Psoas muscle (tissue), 8 donors: ENCODE measurements at places on chromosomes 4 and X.
A peak's percentile ranks its signal among the peaks of the same experiment; 100 is the strongest.

GRCh38 chr4:100875296-100876068, 357.7 kb upstream of the EMCN start:
- H3K4me1 ChIP-seq = no peaks in the 10 kb centered on the region
- no peak for DNase-seq
- no peaks in the 10 kb centered on the region for H3K36me3 ChIP-seq
- no peak overlapping the region for H3K27ac ChIP-seq

GRCh38 chr4:113591982-113592381, 169.6 kb downstream of the CAMK2D start:
- DNase-seq = no peak
- peaks cover 39% of the 10 kb centered on the region for H3K4me1 ChIP-seq
- H3K27ac ChIP-seq = peak overlapping the region; percentile 62
- H3K27me3 ChIP-seq = no peaks in the 10 kb centered on the region
- H3K36me3 ChIP-seq = no peaks in the 10 kb centered on the region
- no peak overlapping the region for H3K4me3 ChIP-seq

DNA sequence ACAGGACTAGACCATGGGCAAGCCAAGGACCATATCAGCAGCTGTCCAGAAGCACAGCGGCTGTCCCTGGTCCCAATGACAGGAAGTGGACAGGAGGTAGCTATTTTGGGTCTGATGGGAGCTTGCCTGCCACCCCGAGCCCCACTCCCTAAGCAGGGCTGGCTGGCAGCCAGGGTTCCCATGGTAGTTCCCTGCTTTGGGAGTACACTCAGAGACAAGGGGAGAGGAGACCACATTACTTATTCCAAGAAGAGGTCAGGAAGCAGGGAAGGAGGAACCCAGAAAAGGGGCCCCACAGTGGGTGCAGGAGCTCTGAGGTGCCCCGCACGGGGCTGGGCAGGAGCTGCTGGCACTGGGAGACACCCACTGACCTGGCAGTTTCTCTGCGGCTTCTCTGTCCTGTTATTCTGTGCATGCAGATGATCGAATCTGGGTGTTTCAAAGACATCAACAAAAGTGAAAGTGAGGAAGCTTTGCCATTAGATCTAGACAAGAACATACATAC, 36.3 kb downstream of the HTT-AS start:
- peak overlapping the region; percentile 32 for H3K4me3 ChIP-seq
- peaks cover 8% of the 10 kb centered on the region for H3K4me1 ChIP-seq
- no peaks in the 10 kb centered on the region for H3K36me3 ChIP-seq

DNA sequence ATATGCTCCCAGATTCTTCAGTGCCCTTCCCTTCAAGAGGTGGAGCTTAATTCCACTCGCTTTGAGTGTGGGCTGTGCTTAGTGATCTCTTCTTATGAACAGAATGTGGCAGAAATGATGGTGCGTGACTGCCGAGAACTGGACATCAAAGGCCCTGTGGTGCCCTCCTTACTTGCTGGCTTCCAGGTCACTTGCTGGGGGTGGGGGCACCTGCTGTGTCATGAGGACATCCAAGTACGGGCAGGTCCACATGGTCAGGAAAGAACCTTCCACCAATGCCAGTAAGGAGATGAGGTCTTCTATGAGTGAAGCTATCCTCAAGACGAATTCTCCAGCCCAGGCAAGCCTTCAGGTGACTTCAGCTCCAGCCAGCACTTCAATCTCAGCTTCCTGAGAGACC, 95.8 kb downstream of the FAM53A start:
- no peaks in the 10 kb centered on the region for H3K4me1 ChIP-seq
- no peaks in the 10 kb centered on the region for H3K36me3 ChIP-seq
- DNase-seq = no peak
- peaks cover 1% of the 10 kb centered on the region for H3K27me3 ChIP-seq
- no peak overlapping the region for H3K4me3 ChIP-seq

DNA sequence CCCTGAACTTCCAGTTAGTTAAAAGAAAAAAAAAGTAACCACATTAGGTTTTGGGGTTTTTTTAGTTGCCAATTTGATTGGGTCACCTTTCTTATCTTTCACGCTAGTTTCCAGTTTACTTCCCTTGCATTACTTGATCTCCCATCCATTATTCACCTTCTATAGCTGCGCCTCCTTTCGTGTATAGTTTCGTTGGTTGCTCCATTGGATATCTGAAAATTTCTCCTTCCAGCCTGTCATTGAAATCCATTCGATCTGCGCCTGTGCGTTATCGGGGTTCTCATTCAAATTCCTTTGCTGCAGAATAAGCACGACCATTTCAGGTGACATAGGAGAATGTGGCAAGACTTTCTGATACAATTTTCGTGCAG, 764 bp downstream of the TRAPPC11 start:
- H3K36me3 ChIP-seq = peaks cover 30% of the 10 kb centered on the region
- DNase-seq = no peak
- no peaks in the 10 kb centered on the region for H3K27me3 ChIP-seq
- H3K4me1 ChIP-seq = peaks cover 18% of the 10 kb centered on the region
- H3K4me3 ChIP-seq = peak overlapping the region; percentile 92

- H3K27ac ChIP-seq = no peak overlapping the region
- H3K27me3 ChIP-seq = no peaks in the 10 kb centered on the region
- DNase-seq = no peak
- no peak overlapping the region for H3K4me3 ChIP-seq
- no peaks in the 10 kb centered on the region for H3K36me3 ChIP-seq
These were observed 87.0 kb downstream of the FBXW7 start for GRCh38 chr4:152448854-152449253.

GRCh38 chrX:132207996-132208395, 11.3 kb downstream of the RAP2C start:
- no peak for DNase-seq
- H3K27me3 ChIP-seq = no peaks in the 10 kb centered on the region
- H3K27ac ChIP-seq = no peak overlapping the region
- peaks cover 32% of the 10 kb centered on the region for H3K4me1 ChIP-seq

- H3K36me3 ChIP-seq = no peaks in the 10 kb centered on the region
- H3K4me1 ChIP-seq = peaks cover 9% of the 10 kb centered on the region
These were observed 593.2 kb downstream of the DMD start for GRCh38 chrX:32618154-32618553.

- no peaks in the 10 kb centered on the region for H3K27me3 ChIP-seq
- H3K36me3 ChIP-seq = no peaks in the 10 kb centered on the region
- H3K4me1 ChIP-seq = no peaks in the 10 kb centered on the region
- no peak for DNase-seq
- no peak overlapping the region for H3K27ac ChIP-seq
These were observed 215.3 kb upstream of the TTC29 start for GRCh38 chr4:147160908-147161513.

GRCh38 chr4:104829761-104830160, 316.9 kb upstream of the TET2 start:
- H3K4me3 ChIP-seq = no peak overlapping the region
- DNase-seq = no peak
- no peaks in the 10 kb centered on the region for H3K36me3 ChIP-seq
- no peaks in the 10 kb centered on the region for H3K27me3 ChIP-seq

DNA sequence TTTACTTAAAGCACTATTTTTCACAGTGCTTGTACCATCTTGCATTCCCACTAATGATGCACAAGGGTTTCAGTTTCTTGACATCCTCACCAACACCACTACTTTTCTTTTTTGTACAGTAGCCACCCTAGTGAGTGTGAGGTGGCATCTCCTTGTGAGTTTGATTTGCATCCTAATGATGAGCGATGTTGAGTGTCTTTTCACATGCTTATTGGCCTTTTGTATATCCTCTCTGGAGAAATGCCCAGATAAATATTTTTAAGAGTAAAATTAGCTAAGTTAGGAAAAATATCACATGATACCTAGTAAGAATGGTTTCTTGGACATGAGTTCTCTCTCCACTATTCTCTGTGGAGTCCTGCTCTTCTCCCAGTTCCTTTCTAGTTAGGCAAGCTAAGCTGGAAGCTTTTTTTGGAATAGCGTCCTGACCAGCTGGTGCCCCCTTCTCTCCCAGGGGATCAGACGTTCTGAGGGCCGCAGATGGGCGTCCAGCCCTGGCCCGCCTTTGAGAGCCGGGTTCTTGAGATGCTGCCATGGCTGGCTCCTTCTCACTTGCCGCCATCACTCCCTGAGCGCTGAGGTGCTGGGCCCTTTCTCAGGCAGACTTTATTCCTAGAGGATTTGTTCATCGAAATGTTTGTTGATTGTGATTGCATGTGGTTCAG, 132.1 kb downstream of the ARHGAP10 start:
- H3K27me3 ChIP-seq = no peaks in the 10 kb centered on the region
- H3K36me3 ChIP-seq = peaks cover 18% of the 10 kb centered on the region
- no peak overlapping the region for H3K4me3 ChIP-seq

DNA sequence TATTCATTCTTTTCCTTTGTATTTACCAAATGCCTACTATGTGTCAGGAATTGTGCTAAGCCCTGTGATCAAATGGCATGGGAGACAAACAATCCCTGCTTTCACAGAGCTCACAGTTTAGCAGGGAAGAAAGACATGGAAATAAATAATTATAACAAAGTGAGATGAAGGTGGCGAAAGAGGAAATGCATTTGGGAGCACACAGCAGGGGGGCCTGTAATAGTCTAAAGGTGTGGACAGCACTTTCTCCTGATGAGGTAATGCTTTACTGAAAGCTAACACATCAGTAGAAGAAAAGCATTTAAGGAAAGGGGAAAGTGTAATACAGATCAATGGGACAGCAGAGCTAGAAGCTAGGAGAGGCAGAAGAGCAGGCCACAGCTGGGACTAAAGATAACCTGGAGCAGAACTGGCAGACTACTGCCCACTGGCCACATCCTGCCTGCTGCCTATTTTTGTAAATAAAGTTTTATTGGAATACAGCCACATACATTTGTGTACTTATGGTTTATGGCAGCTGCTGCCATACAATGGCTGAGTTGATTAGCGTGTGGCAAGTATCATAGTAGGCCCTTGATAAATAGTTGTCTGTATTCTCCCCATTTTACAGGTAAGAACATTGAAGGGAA, 67.1 kb upstream of the TAPT1 start:
- DNase-seq = no peak
- no peaks in the 10 kb centered on the region for H3K36me3 ChIP-seq
- no peak overlapping the region for H3K27ac ChIP-seq
- H3K4me3 ChIP-seq = no peak overlapping the region
- H3K27me3 ChIP-seq = no peaks in the 10 kb centered on the region

DNA sequence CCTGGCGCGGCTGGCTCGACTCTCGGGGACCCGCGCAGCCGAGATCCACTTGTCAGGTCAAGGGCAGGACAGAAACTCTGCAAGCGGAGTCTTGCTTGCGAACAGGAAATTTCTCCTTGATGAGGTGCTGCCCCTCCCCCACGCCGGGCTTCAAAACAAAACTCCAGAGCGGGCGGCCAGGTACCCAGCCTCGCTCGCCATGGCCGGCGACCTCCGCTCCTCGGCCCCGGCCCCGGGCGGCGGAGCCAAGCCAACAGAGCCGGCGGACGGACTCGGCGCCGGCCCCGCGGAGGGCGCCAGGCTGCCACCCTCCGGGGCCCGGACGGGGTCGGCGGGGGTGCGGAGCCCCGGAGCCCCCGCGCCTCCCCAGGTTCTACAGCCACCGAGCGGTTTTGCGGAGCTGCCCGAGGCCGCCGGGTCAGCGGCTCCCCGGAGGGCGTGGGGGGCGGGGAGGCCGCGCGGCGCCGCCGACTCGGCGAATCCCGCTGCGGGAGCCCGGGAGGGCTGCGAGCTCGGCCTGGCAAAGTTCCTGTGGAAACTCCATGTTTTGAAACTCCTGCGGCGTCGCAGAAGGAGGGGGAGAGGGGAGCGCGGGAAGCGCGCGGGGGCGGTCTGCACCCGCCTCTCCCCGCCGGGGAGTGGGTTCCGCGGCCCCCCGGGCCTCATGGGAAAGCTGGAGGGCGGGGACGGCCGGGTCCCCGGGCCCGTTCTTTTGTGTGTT, 11.7 kb upstream of the BCOR start:
- H3K27me3 ChIP-seq = peaks cover 65% of the 10 kb centered on the region
- H3K4me1 ChIP-seq = peaks cover 23% of the 10 kb centered on the region
- peak overlapping the region; percentile 93 for H3K27ac ChIP-seq
- H3K36me3 ChIP-seq = no peaks in the 10 kb centered on the region
- peak overlapping the region; percentile 67 for H3K4me3 ChIP-seq
- peak; percentile 75 for DNase-seq

GRCh38 chrX:45781901-45782553, 581.4 kb upstream of the DIPK2B start:
- no peak for DNase-seq
- no peaks in the 10 kb centered on the region for H3K27me3 ChIP-seq
- no peak overlapping the region for H3K27ac ChIP-seq
- no peaks in the 10 kb centered on the region for H3K4me1 ChIP-seq
- H3K36me3 ChIP-seq = no peaks in the 10 kb centered on the region

DNA sequence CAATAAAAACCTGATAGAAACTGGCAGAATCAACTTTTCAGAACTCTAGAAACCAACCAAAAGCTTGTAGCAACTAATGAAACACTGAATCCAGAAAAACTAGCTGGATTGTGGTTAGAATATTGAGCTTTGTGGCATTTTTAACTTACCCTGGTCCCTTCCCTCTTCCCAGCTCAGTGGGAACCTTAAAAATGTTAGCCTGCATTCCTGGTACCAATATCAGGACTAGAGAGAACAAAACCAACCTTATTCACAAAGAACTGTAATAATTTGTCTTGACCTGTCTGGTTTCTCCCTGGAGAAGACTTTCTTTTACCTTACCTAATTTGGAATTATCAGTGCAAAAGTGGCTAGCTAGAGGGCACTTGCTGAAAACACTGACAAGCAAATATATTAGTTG, 21.2 kb downstream of the SH3D19 start:
- no peak overlapping the region for H3K27ac ChIP-seq
- H3K4me1 ChIP-seq = no peaks in the 10 kb centered on the region
- H3K27me3 ChIP-seq = no peaks in the 10 kb centered on the region
- no peak overlapping the region for H3K4me3 ChIP-seq
- DNase-seq = no peak

GRCh38 chr4:44701037-44701436, 22.8 kb downstream of the GUF1 start:
- H3K27me3 ChIP-seq = no peaks in the 10 kb centered on the region
- H3K4me1 ChIP-seq = no peaks in the 10 kb centered on the region
- no peak overlapping the region for H3K27ac ChIP-seq
- no peak for DNase-seq
- no peak overlapping the region for H3K4me3 ChIP-seq

DNA sequence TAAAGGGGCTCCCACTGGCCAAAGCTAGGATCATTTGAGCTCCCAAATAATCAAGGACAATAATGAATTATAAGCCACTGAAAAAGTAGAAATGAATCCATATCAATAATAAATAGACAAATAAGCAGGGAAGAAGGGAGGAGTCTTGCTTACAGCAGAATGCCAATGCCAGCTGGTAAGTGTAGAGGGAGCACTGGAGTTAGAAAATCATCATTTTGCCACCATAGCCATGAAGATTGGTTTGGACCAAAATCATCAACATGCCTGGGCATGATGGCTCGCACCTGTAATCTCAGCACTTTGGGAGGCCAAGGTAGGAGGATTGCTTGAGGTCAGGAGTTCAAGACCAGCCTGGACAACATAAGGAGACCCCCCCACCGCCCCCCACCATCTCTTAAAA, 20.4 kb upstream of the SH3KBP1 start:
- no peak for DNase-seq
- H3K27me3 ChIP-seq = no peaks in the 10 kb centered on the region
- H3K36me3 ChIP-seq = peaks cover 4% of the 10 kb centered on the region

GRCh38 chr4:10354746-10355145, 102.5 kb downstream of the ZNF518B start:
- no peak overlapping the region for H3K4me3 ChIP-seq
- no peak for DNase-seq
- H3K36me3 ChIP-seq = no peaks in the 10 kb centered on the region
